Stimulated activated CD8-positive, alpha-beta memory T cell treated with anti-CD3 and anti-CD28 coated beads, Interleukin-7, amount 100 ng/mL, for 4 hours (primary cell): ENCODE measurements at places on chromosomes 16 and 17.

DNA sequence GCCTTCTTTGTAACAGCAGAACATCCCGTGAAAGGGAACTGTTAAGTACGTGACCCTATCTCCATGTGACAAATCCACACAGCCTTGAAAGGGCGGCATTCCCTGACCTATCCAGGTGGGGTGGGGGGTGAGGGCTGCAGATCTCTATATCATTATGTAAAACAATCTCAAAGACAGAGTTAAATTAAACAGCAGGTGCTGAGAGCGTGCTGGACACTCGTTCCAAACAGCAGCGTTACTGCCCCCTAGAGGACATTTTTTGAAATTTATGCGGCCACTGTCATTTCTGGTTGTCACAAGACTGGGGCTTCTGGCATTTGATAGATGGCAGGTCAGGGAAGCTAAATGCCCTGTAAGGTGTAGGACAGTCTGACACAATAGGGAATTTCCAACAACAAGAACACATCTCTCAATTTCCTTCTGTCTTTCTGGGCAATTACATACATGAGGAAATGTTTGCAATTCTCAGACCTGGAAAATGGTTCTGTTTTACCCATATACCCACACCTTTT is 6.7 kb upstream of the SLC25A39 start:
- DNase-seq, result peak; percentile 30

- no peak for DNase-seq
These were observed 6.1 kb downstream of the SLC35G3 start for GRCh38 chr17:35188111-35188510.

DNA sequence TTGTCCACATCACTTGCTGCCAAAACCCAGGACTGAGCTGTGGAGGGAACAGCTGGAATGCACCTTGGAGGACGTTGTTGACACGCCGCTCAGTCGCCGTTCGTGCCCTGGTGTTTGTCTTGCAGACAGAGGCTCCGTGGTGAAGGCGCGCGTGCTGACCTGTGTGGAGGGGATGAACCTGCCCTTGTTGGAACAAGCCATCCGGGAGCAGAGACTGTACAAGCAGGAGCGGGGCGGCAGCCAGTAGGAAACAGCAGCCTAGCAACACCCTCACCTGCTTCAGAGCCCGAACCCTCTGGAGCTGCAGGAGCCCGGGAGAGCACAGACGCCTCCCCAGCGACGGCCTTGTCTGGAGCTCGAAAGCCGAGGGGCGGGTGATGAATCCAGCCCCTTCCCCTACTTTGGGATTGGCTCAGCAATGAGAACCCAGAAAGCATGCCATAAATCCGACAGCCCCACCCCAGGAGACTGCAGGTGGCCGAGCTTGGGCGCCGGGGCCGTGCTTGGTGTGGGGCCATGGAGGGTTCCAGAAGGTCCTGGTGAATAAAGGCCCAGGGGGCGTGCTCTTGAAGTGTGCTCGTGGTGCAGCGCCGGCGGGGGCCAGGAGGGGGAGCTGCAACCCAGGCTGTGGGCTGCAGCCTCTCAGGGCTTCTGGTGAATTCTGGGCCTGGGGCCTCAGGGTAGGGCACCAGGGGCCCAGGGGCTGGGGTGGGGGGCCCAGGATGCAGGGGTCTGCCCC is 470 bp upstream of the CDK3 start:
- peak; percentile 41 for DNase-seq

GRCh38 chr16:58299757-58300349 is 5.0 kb upstream of the PRSS54 start:
- no peak for DNase-seq

GRCh38 chr16:17643935-17644334 is 173.2 kb upstream of the XYLT1 start:
- DNase-seq, result no peak
